Vagina (tissue), 2 donors: ENCODE measurements at places on chromosomes 1 and 21.

DNA sequence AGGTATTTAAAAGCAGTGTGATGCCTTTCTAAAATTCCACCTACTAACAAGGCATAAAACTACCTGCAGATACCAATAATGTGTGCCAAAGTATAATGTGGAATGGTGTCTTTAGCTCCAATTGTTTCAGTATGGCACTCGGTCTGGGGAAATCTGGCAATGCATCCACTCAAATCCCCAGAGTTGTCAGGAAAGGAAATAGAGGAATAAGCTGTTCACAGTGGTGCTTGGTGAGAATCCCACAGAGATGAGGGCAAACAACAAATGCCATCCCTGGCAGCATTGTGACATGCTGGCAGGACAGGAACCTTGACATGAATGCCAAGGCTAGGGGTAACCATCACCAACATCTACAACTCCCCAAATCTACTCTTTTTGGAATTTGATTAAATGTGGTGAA, 240.7 kb downstream of the BARHL2 start:
- no peak for DNase-seq

DNA sequence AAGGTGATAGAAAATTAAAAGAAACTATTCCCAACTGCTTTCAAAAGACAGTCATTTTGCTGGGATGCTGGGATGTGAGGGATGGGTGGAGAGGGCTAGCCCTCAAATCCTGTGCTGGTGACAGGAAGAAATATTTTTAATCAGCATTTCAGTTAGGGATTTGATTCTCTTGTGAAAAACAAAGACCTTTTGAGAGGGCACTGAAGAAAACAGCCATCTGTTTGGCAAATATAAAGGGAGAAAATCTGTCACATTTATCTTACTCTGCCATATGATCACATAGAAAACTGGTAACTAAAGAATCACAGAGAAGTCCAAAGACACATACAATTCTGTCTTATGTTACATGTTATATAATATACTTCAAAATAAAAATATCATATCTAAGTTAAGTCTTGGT, 12.3 kb downstream of the STXBP3 start:
- no peak for DNase-seq

DNA sequence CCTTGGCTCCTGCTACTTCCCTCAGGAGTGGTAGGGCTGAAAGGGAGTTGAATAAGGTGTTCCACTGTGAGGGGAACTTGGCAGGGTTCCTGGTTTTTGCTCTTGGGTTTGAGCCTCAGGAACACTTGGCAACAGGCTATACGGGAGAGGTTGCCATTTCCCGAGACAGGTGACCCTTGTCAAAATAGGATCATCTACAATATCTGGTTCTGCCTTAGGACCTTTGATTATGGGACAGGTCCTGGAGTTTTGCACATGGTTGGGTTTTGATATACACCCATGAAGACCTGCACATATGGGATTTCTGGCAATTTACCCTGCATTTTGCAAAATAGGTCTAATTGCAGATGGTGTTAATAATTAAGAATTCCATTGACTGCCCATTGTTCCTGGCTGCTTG, 31.1 kb downstream of the YY1AP1 start:
- no peak for DNase-seq

GRCh38 chr1:31943546-31944184, 5.5 kb upstream of the PTP4A2 start:
- DNase-seq = no peak

- DNase-seq = no peak
Observed at GRCh38 chr1:56202186-56202585, 377.2 kb downstream of the PLPP3 start.

GRCh38 chr1:86596741-86597290, 49.9 kb downstream of the CLCA4 start:
- DNase-seq = no peak

DNA sequence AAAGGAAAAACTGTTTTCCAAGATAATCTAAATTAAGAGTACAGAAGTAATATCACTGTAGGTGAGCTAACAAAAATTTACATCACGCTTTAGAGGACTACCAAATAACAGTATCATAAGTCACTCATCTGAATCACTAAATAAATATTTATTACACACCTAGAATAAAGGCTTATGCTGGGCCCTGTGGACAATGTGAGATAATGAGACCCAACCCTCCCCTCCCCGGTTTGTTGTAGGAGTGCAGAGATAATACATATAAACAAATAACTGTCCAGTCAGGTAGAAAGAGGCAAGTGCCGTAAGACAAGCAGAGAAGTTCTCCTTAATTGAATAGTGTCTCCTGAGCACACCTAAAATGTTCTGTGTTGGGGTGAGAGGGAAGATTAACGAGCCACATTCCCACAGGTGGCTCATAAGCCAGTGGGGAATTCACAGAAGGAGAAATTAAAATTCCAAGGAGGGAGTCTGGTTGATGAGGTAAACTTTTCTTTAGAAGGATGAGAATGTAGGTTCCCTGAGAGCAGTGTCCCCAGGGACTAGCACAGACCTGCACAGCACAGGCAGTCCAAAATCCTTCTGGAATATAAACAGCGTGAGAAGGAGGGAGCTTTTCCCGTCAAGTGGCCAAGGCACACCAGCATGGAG, 241.4 kb downstream of the NFIA start:
- no peak for DNase-seq

DNA sequence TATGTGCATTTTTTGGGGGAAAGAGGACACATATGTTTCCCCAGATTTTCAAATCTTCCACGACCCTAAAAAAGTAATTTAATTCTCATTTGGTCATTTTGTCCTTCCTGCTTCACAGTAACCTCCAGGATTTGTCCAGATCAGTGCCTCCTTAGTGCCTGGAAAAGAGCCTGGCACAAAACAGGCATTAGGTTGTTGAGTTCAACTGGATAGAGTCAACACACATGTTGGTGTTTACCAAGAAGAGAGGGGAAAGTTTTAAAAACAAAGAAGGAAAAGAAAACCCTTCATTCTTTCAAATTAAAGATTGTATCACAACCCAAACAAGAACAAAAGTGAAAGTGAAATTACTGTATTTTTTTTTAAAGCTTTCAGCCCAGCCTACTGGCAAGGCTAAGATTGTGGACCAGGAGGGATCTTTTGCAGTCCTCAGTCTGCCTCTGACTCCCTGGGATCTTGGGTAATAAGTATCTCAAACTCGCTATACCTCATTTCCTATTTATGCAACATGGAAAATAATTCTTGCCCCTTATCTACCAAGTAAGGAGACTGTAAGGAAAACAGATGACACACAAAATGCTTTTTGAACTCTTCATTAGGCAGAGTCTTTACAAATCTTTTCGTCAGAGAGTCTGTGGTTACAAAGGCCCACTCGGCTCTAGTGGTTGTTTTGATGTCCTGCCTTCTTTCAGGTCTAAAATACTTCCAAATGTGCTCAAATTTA, 57.8 kb downstream of the ZNF281 start:
- no peak for DNase-seq

DNA sequence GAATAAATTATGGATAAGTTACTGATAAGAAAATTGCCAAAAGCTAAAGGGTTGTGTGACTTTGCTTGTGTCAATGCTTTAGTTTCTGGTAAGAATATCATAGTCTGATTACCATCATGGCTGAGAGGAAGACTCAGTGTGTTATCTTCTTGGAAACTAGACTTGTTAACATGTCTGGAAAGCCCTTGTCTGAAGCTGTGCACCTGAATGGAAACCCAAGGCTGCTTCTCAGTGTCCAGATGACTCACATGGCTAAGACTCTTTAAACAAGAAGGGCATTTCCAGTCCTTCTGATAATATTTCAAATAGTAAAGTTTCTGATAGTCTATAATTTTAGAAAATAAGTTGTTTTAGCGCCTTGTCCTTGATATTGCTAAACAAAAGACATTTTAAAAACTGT, 1092.7 kb downstream of the PLA2G4A start:
- DNase-seq = no peak

GRCh38 chr1:108560189-108560873, 431 bp downstream of the EEIG2 start:
- no peak for DNase-seq

DNA sequence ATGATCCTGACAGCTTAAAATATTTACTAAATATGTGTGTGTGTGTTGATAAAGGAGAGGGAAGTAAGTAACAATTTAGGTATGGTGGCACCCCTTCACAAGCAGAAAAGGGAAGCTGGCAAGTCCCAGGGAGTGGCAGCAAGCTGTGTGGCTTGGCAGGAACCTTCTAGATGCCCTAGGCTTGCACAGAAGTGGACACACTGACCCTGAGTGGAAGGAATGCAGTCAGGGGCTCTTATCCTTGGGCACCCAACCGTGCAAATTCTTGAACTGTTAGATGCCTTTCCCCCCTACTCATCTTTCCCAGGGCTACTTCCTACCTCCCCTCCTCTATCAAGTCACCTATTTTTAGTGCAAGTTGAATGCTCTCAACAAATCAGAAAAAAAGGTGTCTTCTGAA, 18.9 kb downstream of the ACP6 start:
- no peak for DNase-seq

- no peak for DNase-seq
Observed at GRCh38 chr1:194225821-194226220, 1039.4 kb upstream of the B3GALT2 start.

DNA sequence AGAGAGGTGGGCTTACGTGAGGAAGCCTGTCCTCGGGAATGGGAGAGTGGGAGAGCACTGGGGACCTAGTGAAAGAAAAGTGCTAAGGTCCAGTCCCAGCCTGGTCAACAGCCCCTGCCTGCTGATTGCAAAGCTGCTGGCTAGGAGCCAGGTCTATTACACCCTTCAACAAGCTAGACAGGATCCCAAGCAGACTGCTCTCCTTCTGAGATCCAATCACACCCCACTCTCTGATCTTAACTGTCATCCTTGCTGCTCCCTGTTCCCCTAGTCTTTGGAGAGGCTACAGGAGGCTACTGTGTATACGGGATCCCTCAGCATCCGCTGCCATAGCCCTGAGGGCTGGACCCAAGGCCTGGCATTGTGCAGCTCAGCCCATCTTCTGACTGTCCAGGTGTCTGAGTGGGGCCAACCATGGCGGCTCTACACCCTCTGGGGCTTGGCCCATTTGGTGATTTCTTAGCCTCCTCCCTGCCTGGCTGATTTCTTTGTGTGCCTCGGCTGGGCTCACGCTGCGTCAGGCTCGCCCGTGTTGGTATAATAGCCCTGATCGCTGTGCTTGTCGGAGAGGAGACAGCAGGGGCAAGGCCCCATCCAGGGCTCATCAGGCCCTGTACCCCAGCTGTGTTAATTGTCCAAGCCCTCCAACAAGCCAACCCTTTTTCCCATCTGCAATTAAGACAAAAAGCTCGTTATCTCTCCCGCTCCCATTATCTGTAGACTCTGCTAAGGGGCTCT, 43.9 kb downstream of the NAV1 start:
- no peak for DNase-seq

DNA sequence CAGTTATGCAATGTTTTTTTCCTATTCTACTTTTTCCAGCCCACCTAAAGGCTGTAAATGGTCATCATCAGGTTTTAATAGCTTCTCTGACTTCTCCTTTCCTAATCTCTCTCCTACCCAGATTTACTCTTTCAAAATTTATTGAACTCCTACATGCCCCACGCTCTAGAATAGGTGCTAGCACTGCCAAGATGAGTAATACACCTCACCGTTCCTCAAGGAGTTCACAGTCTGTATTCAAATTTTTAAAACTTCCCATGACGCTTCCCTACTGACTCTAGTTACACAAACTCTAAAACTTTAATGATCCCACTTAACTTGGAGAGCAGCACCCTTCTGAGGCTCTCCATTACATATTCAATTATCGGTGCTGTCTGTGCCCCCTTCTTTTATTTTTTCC, 51.6 kb downstream of the ALG14 start:
- DNase-seq = no peak

DNA sequence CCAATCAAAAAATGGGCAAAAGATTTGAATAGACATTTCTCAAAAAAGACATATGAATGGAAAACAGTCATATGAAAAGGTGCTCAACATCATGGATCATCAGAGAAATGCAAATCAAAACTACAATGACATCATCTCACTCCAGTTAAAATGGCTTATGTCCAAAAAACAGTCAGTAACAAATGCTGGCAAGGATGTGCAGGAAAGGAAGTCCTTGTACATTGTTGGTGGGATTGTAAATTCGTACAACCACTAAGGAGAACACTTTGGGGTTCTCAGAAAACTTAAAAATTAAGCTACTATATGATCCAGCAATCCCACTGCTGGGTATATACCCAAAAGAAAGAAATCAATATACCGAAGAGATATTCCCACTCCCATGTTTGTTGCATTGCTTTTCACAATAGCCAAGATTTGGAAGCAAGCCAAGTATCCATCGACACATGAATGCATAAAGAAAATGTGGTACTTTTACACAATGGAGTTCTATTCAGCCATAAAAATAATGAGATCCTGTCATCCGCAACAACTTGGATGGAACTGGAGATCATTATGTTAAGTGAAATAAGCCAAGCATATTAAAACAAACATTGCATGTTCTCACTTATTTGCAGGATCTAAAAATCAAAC, 17.9 kb downstream of the GBP5 start:
- DNase-seq = no peak

DNA sequence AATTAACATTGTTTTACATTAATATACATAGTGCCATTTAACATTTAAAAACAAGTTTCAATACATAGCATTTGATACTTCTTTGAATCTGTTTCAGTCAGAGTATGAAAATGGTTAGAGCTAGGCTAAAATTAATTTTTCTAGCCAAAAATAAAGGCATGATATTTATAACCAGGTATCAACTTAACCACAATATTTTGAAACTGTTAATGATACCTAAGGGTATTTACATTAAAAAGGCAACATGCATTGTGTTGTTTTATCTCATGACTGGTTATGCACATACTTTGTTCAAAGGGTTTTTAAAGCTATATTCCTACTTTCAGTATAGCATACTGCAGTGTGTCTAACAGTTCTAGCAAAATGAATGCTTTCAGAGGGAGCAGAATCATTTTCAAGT, 130.0 kb downstream of the HS2ST1 start:
- DNase-seq = no peak

DNA sequence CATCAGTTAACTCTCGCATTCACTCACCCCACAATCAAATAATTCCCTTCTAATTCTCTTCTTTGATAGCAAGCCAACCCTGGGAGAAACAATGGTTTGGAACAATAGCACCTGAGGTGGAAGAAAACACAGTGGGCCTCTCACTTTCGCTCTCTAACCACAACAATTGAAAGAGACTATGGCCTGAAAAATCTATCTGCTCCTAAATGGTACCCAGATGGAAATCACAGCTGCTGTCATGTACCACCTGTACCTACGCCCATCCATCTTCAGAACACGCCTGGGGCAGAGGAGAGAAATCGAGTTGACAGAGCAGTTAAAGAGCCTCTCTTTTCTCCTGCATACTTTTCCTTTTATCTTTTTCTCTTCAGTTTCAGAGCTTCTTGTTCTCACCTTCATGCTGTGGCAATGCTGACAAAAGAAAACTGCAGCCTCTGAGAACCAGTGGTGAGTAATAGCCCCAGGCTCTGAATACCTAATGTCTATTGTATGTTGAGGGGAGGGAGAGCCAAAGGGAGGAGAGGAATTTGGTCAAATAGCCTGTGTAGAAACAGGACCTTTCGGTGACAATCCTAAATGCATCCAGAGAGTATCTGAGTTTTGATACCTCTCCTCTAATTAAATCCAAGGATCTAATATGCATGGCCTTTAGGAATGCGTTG, 57.7 kb downstream of the ZC3H11B start:
- DNase-seq = no peak

- no peak for DNase-seq
Observed at GRCh38 chr1:75797273-75797588, 549 bp downstream of the MSH4 start.

- DNase-seq = no peak
Observed at GRCh38 chr1:178344513-178345091, 152.2 kb downstream of the CLEC20A start.

- no peak for DNase-seq
Observed at GRCh38 chr1:166950156-166950555, 25.2 kb downstream of the ILDR2 start.
